ENCODE measurements at places on chromosomes 4 and X. TPM values are rescaled to one million over a fixed set of nuclear protein-coding genes. Genes with fewer than 3 reads are reported as not detected.

Gene LUZP4
- total RNA-seq: not detected

Gene PDGFC
- 15.6 TPM for total RNA-seq

Gene KLHL13
- 37.9 TPM for total RNA-seq

Gene UGT2B17
- total RNA-seq: not detected

Gene LIAS
- total RNA-seq: 5.0 TPM

Gene PNMA6A
- 0.62 TPM for total RNA-seq

Gene BGN
- total RNA-seq: 56.3 TPM

Gene ZAR1
- total RNA-seq: 0.06 TPM

Gene RENBP
- 18.8 TPM for total RNA-seq

Gene FAM156B
- total RNA-seq: 18.1 TPM

Gene CHRNA9
- not detected for total RNA-seq

Gene C4orf51
- total RNA-seq: not detected

Gene NXF2B
- total RNA-seq: not detected

Gene CYP4V2
- 24.4 TPM for total RNA-seq

Gene DCAF12L1
- total RNA-seq: not detected

Gene SCRG1
- total RNA-seq: 0.31 TPM

Gene CSN3
- not detected for total RNA-seq

Gene RIPPLY1
- not detected for total RNA-seq

Gene TASL
- not detected for total RNA-seq

Gene MAB21L2
- 3.5 TPM for total RNA-seq

Gene VEGFD
- 0.40 TPM for total RNA-seq

Gene FABP2
- not detected for total RNA-seq

Gene OTUD6A
- total RNA-seq: not detected

Gene NUDT9
- total RNA-seq: 18.1 TPM

Gene CSAG2
- not detected for total RNA-seq

Gene HTN3
- not detected for total RNA-seq

Gene MGST2
- 6.7 TPM for total RNA-seq

Gene OPN1MW3
- not detected for total RNA-seq

Gene ATP1B4
- not detected for total RNA-seq

Gene SRPX
- 65.0 TPM for total RNA-seq

Gene NEIL3
- 6.6 TPM for total RNA-seq

Gene ARHGAP6
- 9.9 TPM for total RNA-seq

Gene ACSL1
- 29.6 TPM for total RNA-seq

Gene DCAF12L2
- not detected for total RNA-seq

Gene TMEM271
- not detected for total RNA-seq

Gene APBB2
- total RNA-seq: 31.8 TPM

Gene ARR3
- total RNA-seq: not detected

Gene MAGEA6
- total RNA-seq: not detected

Gene ZNF182
- total RNA-seq: 2.5 TPM

Gene EGFL6
- not detected for total RNA-seq

Gene THAP9
- total RNA-seq: 4.0 TPM

Gene TLR10
- not detected for total RNA-seq

Data from aortic smooth muscle cell (primary cell).